Sigmoid colon (tissue), 7 donors: ENCODE measurements at places on chromosomes 11 and 22.

- peak; percentile 17 for DNase-seq
Observed at GRCh38 chr11:116598556-116598955, 174.2 kb downstream of the BUD13 start.

GRCh38 chr11:95291946-95292345 lies 60.9 kb upstream of the SESN3 start:
- no peak for DNase-seq

DNA sequence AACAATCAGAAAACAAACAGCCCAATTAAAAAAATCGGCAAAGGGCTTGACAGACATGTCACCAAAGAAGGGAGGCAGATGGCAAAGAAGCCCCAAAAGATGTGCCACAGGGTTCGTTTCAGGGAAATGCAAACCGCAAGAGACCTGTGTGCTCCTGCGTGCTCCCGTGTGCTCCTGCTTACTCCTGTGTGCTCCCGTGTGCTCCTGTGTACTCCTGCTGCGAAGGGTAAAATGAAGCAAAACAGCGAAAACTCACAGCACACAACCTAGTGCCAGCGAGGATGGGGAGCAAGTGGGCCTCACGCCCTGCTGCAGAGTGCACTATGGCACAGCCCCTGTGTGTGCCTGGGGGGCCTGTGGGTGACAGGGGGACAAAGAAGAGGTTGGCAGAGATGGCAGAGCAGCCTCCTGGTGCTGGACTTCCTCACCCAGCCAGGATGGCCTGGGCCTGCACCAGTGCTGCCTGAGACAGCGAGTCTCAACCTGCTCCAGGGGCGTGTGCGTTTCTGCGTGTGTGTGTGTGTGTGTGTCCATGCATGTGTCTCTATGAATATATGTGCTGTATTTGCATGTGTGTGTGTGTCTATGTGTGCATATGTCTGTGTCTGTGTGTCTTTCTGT lies 14.0 kb downstream of the ASCL2 start:
- no peak for DNase-seq

DNA sequence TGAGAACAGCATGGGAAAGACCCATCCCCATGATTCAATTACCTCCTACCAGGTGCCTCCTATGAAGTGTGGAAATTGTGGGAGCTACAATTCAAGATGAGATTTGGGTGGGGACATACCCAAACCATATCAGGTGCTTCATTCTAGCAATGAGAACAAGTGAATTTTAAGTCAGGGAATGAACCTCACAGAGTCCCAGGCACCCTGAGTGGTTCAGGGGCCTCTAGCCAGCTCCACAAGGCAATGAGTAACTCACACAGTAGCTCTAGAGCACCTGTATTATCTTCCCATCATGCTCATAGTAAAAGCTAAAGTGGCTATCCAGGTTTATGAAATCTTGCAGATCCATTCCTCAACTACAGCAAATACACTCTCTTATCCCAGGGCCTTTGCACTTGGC lies 13.1 kb upstream of the ACCSL start:
- no peak for DNase-seq
